ENCODE measurements at places on chromosomes 7 and 10. TPM values are rescaled to one million over a fixed set of nuclear protein-coding genes. Genes with fewer than 3 reads are reported as not detected.
A peak's percentile ranks its signal among the peaks of the same experiment; 100 is the strongest.

DNA sequence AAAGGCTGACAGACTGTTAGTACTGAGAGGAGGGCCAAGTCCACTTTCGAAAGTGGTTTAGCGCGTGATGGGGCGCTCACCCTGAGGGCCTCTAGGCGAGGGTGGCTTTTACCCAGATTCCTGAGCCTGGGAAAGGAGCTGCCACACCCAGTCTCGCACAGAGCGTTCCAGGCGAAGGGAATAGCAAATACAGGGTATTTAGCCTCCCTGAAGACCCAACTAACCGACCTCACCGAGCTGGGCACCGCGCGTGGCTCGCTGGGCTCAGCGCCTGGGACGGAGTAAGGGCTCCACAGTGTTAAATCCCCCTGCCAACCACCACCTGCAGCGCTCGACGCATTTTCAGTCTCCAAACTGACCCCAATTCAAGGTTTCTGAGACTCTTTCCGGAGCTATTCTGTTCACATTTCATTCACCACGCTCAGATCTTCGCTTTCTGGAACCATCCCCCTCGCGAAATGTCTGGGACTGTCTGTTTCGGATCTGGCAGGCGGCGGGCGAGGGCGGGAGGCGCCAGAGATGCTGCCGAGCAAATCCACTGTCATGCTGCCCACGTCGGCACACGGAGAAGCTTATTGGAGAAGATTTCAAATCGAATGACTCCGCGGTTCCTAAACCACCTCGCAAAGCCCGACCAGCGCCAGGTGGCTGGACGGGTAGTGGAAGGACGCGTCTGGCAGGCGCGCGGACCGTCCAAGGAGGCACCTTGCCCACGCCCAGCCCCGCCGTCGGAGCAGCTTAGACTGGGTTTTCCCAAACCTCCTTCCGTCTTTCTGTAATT is 1.4 kb upstream of the OSBPL3 start:
- DNase-seq, result peak; percentile 75

DNA sequence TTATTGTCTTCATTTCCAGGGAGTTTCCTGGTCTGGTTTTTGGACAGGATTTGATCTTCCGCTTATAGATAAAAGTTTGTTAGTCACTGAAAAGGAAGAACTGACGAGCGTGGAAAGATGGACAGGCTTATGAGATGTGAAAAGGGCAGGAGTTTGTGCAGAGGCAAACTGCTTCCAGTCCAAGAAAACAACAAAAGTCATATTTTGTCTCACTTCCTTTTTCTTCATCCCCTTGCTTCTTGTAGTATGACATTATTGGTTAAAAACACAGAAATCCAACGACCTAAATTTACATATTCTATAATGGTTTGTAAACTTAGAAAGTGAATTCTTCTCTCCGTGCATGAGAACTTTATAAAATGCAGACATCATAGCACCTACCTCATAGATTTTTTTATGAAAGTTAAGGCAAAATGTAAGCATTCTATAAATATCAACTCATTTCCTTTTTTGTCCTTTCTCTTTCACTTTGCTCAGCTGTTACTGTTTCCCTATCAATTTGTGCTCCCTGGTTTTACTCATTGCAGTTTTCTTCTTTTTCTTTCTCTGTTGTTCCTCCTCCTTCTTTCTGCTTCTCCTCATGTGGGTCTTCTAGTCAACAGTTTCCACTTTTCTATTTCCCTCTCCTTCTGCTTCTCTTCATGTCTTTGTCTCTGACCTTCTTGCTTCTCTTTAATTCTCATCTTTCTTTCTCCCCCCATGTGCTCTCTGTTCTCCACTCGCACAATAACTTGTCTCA is 370.2 kb downstream of the ARL4A start:
- no peak for DNase-seq

- DNase-seq, result no peak
These were observed 5.6 kb downstream of the POR start for GRCh38 chr7:75920431-75921161.

CTTNBP2 gene
- total RNA-seq, result 4.4 TPM

DNA sequence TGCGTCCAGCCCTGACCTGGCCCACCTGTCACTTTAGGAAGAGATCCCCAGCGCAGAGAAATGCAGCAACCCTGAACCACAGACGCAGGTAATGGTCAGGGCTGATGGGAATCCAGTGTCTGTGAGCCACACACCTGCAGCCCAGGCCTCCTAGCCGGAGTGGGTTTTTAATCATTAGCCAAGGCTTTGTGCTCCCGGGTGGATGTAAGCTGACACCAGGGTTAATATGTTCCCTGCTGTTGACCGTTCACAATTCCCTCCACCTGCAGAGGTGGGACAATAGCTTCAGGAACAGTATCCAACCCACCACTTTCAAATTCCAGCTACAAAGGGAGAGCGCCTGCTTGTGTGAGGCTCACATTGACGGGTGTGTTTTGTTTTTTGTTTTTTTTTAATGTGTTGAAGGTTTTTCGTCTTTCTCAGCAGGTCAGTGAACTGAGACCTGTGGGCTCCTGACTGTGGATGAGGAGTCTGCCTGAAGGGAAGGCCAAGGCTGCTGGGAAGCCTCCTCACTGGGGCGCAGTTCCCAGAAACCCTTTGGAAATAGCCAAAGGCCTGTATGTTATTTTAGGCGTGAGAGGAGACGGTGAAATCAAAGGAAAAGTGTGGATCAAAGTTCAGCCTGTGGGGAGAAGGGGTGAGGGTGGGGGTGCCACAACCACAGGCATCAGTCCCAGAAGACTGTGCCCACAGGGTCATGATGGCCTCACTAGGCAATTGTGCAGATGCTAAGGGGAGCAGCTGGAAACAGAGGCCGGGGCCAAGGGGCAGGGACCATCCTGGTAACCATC is 111.1 kb downstream of the TNS3 start:
- peak; percentile 88 for DNase-seq

DNA sequence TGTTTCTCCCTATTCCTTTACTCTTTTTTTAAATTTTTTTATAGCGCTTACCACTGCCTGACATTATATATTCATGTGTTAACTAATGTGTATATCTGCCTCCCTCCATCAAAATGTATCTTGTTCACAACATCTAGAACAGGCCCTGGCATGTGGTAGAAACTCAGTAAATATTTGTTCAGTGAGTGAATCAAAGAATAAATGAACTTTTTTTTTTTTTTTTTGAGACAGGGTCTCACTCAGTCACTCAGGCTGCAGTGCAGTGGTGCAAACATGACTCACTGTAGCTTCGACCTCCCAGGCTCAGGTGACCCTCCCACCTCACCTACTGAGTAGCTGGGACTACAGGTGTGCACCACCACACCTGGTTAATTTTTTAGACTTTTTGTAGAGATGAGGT is 7.5 kb upstream of the CALD1 start:
- no peak for DNase-seq

DNA sequence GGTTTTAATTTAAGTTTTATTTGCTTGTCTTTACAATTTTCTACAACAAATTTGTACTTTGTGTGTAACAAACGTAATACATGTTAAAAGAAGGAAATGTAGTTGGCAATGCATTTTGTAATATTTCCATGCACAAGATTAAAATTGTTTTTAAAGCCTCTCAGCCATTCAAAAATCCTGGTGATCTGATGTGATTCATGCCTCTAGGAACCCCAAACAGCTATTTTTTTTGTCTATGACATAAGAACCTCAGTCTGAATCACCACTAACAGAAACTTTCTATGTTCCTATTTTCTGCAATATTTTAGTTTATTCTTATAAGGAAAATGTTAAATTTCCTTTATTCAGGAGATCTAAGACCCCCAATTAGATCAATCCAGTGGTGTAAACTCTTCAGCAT is 183.1 kb upstream of the YAE1 start:
- no peak for DNase-seq

- DNase-seq, result no peak
These were observed 55.3 kb downstream of the CPVL start for GRCh38 chr7:29090836-29091601.

DNA sequence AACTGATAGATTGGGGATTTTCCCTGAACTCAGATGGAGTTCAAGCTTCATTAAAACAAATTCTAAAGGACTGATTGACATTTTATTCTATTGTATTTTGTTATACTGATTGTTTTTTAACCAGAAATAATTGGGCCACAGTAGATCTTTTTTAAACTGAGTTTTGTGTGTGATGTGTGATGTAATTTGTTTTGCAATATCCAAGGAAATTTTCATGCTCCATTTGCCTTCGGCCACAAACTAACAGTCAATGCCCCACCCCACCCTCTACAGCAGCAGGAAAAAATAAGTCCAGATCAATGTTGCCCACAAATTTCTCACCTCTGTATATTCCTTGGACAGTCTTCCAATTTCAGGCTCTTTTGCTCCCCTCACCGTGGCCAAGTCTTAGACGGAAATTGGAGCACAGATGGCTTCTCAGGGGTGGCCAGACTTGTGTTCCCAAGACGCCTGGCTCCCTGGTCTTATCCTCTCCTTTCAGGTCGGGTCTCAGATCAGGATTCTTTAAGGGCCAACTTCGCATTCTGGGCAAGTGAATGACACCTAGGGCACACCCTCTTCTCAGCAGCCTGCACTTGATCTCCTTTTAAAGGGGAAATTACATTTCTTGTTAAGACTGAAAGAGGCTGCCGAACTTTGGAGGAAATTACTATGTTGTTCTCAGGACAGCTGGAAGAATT is at the start of gene SVOPL:
TSS of gene SVOPL (minus strand) at position 506 of the 680 bp plus-strand sequence. CDS start 22,317 bp downstream, outside the sequence.
- no peak for DNase-seq

GRCh38 chr7:8115547-8116402 is 146.2 kb downstream of the ICA1 start:
- no peak for DNase-seq

DNA sequence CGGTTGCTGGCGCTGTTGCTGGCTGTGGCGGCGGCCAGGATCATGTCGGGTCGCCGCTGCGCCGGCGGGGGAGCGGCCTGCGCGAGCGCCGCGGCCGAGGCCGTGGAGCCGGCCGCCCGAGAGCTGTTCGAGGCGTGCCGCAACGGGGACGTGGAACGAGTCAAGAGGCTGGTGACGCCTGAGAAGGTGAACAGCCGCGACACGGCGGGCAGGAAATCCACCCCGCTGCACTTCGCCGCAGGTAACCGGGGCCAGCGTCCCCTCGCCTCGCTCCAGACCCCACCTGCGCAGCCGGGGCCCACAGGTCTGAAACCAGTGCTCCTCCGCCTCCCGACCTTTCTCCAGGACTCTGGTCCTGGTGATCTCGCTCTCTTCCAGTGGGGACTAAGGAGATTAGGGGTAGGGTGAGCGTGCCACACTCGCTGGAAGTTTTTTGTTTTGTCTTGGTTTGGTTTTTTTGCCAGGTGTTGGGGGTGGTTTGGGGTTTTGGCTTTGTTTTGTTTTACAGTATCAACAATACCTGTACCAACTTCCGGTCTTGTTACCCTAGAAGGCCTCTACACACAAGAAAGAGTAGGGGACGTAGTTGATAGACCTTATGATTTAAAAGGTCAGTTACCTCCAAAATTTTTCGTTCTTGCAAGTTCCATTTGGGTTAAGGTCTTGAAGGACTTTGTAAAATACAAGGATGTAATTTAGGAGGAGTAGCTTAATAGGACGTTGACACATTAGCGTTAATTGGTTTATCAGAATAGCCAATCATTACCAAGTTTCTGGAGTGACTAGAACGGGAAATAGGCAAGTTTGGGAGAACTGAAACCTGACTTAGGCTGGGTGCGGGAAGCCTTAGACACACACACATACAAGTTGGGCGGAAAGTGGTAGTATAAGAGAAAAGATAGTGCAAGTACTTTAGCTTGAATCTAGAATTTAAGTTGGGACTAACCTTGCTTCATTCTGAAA is 704 bp downstream of the TNKS2 start:
- DNase-seq, result peak; percentile 79

DNA sequence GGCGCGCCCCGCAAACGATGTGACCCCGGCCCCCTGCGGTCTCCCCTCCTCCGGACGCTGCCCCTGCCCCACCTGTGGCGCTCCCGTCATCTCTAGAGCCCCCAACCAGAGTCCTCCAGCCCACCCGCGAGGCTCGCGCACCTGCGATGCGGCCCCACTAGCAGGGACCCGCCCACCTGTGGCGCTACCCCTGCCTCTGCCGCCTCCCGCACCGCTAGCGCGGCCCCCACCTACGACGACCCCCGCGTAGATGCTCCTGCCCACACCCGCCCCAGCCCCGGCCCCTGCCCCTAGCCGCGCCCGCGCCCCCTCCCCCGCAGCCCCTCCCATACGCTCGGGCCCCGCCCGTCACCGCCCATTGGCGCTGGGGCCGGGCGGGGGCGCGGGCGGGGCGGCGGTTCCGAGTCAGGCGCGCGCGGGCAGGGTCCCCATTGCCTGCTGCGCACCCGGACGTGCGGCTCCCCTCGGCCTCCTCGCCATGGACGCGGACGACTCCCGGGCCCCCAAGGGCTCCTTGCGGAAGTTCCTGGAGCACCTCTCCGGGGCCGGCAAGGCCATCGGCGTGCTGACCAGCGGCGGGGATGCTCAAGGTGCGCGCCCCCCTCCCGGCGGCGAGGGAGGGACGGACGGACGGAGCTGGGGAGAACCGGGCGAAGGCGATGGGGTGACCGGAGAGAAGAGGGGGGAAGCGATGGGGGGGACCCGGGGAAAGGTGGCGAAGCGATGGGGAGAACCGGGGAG is at the start of gene PFKP:
TSS of gene PFKP (plus strand) at position 431 of the 741 bp plus-strand sequence. CDS start at position 479, 48 bp downstream.
- peak; percentile 77 for DNase-seq

HMX3 gene
- not detected for total RNA-seq

SKAP2 gene
- 3.3 TPM for total RNA-seq

- DNase-seq, result peak; percentile 4
These were observed 478.6 kb downstream of the LRMDA start for GRCh38 chr10:75910032-75910431.

DNA sequence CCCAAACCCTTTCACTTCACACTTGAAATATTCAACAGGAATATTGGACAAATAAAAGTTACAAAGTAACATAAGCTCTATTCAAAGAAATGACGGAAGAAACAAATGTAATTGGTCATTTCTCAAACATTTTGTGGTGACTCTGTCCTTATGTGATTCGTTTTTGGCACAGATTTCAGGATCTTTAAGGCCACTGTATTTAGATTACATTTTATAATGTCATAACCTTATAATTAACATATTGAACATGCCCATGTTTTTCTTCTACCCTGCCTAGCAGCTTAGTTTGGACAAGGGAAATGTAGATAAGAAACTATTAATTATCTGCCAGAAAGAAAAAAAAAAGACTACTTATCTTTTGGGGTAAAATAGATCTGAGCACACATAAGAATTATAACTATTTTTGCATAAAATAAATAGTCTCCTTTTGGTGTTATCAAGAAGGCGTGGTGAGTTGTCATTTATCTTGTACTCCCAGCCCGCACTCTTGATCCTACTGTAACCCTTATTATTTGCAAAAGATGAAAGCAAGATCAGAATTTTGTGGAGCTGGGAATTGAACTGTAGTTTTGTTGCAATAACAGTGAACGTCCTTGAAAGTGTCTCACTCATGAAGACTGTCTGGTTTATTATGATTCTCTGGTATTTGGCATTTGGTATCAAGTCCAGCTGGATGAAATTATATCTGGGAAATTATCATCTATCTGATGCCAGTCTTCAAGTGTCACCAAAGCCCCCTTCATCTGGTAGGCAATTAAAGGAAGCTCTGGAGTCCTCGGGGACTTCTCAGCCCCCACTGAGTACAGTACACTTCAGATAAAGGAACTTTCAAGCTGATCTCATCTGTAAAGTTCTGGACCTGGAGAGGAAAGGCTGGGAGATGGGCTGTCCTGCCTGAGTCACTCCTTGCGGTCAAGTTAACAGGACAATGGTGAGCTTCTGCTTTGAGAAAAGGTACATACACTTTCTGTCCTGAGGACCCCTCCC is 175.7 kb upstream of the INHBA start:
- no peak for DNase-seq

GIMAP6 gene
- total RNA-seq, result not detected

- no peak for DNase-seq
These were observed 566.8 kb downstream of the SDK1 start for GRCh38 chr7:3867863-3868262.

- DNase-seq, result peak; percentile 87
These were observed 860 bp downstream of the SEC31B start for GRCh38 chr10:100518761-100519241.

SEMA3A gene
- total RNA-seq, result 37.9 TPM

MMD2 gene
- total RNA-seq, result not detected

- peak; percentile 98 for DNase-seq
These were observed 920 bp downstream of the PRLHR start for GRCh38 chr10:118594392-118595063.

SUN3 gene
- not detected for total RNA-seq

Measured in endodermal cell (in vitro differentiated cells).